ENCODE measurements at places on chromosomes 6 and 20.

DNA sequence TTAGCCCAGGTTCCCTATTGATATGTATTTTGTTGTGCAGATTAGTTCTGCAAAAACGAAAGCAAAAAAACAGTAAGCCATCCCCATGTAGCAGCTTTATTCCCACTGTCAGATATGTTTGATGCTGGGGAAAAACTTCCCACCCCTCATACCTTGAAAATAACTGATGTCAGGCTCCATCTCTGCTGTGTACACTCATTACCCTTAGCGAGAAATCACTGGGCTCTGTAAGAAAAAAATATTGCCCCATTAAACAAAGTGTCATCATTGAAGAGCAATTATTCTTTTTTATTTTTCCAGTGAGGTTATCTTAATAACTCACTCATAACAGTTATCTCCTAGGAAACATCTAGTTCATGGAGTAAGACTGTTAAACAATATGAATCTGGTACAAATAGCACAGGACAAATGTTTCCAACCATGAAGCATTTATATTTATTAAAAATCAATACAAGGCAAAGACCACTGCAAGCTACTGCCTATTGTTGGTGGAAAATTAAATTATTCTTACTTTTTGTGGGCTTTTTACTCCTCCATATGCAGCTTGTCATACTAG is 268.8 kb downstream of the LMBRD1 start:
- DNase-seq, result no peak

GRCh38 chr20:15091421-15092037 is 754.1 kb upstream of the FLRT3 start:
- no peak for DNase-seq

GRCh38 chr20:6703047-6703446 is 64.4 kb upstream of the BMP2 start:
- no peak for DNase-seq

- no peak for DNase-seq
These were observed 117.3 kb upstream of the TNFAIP3 start for GRCh38 chr6:137749696-137750211.

DNA sequence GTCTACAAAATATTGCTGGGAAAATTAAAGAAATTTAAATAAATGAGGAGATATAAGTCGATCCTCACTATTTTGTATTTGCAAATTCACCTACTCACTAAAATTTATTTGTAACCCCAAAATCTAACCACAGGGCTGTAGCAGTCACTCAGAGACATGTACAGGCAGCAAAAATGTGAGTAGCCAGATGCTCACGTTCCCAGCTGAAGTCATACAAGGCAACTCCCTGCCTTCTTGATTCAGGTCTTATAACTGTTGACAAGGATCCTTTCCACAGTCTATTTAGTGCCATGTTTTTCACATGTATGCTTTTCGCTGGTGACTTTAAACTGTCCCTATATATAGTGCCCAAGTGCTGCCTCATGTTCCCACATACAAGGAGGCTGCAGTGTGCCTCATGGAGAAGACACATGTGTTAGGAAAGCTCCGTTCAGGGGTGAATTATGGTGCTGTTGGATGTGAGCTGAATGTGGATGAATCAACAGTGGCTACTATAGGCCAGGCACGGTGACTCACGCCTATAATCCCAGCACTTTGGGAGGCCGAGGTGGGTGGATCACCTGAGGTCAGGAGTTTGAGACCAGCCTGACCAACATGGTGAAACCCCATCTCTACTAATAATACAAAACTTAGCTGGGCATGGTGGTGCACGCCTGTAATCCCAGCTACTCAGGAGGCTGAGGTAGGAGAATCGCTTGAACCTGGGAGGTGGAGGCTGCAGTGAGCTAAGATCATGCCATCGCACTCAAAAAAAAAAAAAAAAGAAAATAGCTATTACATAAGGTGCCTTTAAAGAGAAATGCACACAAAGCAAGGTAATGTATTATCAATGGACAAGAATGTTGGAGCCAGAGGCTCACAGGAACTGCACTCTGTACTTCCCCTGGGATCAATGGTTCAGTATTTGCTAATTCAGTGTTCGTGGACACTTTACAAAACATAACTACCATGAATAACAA is 55.3 kb downstream of the STK35 start:
- DNase-seq, result no peak

DNA sequence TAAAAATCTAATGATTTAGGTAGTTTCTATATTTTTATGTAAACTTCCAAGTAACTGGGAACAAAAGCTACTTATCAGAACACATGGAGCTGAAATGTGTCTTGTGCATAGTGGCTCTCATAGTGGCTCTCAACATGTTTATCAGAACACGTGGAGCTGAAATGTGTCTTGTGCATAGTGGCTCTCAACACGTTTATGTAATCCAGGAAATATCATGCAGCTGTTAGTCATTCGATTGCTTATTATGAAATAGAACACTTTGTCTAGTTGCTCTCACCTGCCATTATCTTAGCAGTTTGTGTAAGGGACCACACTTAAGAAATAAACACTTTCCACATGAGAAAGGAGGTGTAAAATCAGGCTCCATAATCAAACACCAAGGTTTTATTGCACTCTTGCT is 119.2 kb upstream of the ASCC3 start:
- DNase-seq, result no peak

DNA sequence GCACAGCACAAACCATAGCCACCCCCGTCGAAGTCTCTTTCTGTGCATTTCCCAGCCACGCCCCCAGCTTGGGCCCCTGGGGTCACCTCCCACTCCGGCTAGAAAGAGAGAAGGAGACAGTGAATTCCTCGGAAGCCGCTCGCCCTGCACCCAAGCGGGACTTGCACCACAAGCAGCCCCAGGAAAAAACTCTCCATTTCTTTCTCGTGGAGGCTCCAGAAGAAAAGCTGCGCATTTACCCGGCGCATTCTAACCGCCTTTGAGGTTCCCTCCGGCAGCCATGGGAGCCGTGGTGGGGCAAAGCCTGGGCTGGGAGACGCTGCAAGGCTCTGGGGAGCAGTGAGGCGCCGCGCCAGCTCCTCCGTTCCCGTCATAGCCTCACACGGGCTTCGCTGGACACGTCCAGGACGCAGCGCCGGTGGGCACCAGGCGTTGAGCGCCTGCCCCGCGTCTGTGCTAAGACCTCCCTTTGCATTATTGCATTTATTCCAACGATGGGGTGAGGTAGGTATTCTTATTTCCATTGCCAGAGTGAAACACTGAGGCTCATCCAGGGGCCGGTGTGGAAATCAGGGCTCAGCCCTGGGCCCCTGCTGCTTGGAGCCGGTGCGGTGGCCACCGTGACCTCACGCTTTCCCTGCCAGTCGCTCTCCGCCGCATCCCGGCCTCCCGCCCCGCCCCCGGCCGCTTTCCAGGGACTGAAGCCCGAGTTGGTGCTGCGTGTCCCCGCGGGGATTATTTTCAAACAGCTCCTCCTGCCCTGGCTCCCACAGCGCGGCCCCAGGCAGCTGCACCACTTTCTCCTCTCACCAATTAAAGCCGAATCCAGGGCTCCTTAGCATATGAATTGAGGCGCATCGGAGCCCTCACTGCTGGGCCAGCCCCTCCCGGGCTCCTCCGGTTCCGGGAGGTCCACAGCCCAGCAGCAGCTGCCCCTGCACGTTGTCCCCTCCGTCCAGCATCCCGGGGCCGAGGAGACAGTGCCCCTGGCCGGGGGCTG is 148.3 kb upstream of the AFDN start:
- DNase-seq, result no peak

Measured in GM12892 (cell line).